ENCODE measurements at places on chromosomes 11 and 22. TPM values are rescaled to one million over a fixed set of nuclear protein-coding genes. Genes with fewer than 3 reads are reported as not detected.

The RTL10 gene
- 13.0 TPM for total RNA-seq

The TBX1 gene
- not detected for total RNA-seq

The BTG4 gene
- not detected for total RNA-seq

The PTPMT1 gene
- 22.0 TPM for total RNA-seq

The OOSP2 gene
- total RNA-seq, result not detected

The FAM83F gene
- total RNA-seq, result 0.41 TPM

The MRPL40 gene
- 18.8 TPM for total RNA-seq

The CD59 gene
- total RNA-seq, result 31.4 TPM

The C11orf24 gene
- 5.7 TPM for total RNA-seq

The MOB2 gene
- 15.1 TPM for total RNA-seq

The CCDC82 gene
- 50.5 TPM for total RNA-seq

Data from frontal cortex (tissue), 4 donors.